Fibroblast of lung (primary cell): ENCODE measurements at places on chromosomes 7 and 10.
A peak's percentile ranks its signal among the peaks of the same experiment; 100 is the strongest.

DNA sequence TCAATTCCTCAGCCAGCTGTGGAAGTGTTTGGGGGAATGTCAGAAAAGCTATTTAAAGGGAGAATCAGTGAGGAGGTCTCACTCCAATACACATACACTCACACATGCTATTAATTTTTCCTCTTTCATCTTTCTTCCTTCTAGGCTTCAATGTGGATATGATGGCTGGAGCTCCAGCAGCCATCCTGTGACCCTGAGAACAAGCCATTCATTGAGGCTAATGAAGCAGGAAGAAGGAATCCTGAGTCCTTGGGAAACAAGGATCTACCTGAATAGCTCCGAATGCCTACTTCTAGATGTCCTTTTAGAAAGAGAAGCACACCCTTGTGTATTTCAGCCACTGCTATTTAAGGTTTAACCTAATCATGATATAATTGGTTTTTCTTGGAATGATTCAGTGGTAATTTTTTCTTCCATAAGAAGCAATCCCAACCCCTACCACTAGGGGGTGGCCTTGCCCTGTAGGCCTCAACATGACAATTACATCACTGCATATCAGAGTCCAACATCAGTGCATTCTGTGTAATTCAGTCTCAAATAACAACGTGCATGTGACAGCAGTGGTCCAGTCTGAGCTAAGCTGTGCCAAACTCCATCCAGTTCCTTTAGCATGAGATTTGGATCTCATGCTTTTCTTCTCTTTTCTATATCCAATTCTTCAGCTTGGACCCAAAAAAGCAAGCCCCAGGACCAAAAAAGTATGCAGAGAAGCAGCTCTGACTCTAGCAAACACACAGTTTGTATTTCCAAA is 85.3 kb upstream of the ANKRD1 start:
- peak; percentile 73 for DNase-seq

DNA sequence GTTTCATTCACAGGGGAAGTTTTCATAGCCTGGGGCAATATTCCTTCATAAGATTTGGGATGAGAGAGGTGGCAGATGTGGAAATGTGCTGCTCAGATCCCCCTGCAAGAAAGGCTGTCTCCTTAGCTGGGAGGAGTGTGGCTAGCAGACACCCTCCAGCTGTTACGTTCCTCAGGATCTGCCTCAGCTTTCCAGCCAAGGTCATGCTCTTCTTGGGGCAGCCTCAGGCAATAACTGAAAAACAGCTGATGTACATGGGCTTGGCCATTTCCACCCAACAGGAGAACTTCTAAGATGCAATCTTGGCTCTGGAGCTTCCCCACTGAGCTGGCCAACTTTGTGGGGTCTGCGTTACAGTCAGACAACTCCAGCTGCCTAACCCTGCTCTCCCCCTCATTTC is 51.3 kb upstream of the SEPTIN7 start:
- peak; percentile 56 for DNase-seq

- no peak for DNase-seq
Observed at GRCh38 chr7:101636822-101637623, 7.9 kb upstream of the MYL10 start.

- no peak for DNase-seq
Observed at GRCh38 chr10:26733750-26734568, 36.5 kb downstream of the PDSS1 start.

- peak; percentile 18 for DNase-seq
Observed at GRCh38 chr10:11823989-11824346, 812 bp downstream of the PROSER2 start.

DNA sequence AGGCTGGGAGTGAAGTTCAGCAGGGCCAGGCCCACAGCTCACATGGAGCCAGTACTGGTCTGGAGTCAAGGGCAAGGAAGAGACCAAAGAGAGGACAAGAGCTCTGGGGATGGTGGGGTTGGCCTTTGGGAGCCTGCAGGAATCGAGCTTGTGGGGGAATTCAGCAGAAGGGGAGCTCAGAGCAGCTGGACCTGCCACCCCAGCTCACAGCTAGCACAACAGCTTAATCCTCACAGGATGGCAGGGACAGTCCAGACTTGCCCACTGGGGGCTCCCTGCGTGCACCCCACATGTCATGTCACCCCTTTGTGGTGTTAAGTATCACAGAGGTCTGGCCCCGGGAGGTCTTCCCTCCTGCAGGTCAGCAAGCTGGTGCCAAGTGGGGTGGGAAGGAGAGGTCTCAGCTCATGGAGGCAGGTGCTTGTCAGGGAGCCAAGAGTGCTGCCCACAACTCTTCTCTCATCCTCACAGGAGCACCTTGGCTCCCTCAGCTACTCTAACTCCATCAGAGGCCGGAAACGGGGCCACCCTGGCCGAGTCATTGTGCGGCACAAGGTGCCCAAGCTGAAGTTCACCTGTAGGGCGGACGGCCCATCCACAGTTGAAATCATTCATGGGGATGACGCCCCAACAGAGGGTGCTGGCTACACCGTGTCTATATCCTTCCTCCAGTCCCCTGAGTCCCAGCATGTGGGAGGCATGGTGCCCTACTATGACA is 22.5 kb downstream of the CUZD1 start:
- no peak for DNase-seq

- no peak for DNase-seq
Observed at GRCh38 chr10:124600051-124600880, 138.6 kb downstream of the LHPP start.

- DNase-seq = no peak
Observed at GRCh38 chr7:122893486-122893885, 7.2 kb upstream of the CADPS2 start.

DNA sequence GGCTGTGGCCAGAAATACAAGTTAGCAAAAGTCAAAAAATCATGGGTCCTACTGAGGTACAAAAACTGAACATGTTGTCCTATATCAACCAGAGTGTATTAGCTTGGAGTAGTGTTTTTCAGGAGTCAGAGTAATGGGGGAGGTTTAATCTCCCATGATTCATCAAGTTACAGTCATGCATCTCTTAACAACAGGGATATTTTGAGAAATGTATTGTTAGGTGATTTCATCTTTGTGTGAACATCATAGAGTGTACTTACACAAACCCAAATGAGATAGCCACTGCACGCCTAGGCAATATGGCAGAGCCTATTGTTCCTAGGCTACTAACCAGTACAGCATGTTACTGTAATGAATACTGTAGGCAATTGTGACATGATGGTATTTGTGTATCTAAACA is 14.9 kb upstream of the TES start:
- no peak for DNase-seq

- DNase-seq = peak; percentile 33
Observed at GRCh38 chr7:38306171-38306570, 32.7 kb upstream of the TARP start.

GRCh38 chr7:122736183-122736582 is 33.5 kb upstream of the RNF148 start:
- DNase-seq = no peak

DNA sequence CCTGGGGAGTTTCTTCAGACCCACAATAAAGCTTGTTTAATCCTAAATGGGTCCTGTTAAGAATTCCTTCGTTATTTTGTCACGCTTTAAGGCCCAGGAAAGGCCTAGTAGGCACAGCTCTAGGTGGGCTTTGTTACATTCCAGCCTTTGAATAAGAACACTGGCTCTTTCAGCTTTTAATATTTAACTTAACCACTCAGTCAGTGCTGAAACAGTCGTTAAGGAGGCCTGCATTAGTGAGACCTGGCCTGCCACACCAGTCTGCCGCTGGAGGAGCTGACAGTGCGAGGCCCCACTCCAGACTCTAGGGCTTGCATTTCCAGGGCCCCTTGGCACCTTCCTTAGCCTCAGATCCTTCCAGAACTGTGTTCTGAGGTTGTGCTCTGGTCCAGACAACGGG is 351.4 kb downstream of the GLRX3 start:
- DNase-seq = no peak

DNA sequence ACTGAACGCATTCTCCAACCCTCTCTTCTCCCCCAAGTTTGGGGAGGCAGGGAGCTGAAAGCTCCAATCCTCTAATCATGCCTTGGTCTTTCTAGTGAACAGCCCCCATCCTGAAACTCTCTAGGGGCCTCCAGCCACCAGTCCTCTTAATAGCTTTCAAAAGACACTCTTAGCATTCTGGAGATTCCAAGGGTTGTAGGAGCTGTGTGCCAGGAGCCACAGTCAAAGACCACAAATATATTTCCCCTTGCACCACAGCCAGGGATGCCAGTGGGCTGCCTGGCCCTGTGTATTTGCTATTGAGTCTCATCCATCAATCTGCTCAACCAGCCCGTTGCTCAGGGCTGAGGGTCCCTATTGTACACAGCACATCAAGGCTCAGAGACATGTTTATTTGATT is 18.5 kb upstream of the MLXIPL start:
- DNase-seq = peak; percentile 25

- no peak for DNase-seq
Observed at GRCh38 chr10:105139363-105139896, 498.3 kb downstream of the SORCS3 start.

- DNase-seq = no peak
Observed at GRCh38 chr7:134809616-134810015, 30.2 kb downstream of the CALD1 start.

- no peak for DNase-seq
Observed at GRCh38 chr7:100433592-100434296, 2.6 kb downstream of the PPP1R35 start.

DNA sequence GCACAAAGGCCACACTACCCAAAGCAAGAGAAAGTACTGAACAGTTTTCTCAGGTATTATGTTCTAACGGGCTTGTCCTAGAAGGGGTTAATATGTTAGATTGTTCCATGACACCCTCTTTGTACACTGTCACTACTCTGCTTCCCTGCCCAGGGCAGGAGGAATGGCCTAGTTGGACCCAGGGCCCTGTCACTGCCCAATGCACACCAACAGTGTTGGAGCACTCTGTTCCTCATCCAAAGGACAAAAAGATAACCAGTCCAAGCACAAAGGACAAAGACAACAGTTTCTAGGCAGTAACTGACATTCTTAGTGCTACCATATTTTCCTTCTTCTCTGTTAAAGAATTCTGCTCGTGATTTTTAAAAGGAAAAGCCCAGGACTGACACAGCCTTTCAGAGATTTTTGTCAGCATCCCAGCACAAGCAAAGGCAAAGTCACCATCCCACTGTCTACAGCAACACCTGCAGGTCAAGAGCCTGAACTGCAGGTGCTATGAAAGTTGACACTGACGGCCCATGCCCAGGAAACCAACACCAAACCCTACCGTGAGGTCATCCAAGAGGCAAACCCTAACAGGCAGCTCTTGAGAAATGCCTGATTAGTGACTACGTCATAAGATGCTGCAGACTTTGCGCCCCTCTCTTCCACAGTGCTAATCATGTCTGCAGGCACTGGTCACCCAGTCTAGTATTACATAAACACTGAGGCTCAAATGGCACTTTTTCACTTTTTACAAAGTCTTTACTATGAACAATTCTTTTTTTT is 13.2 kb downstream of the NUDCD3 start:
- peak; percentile 69 for DNase-seq

GRCh38 chr7:67406976-67407375 is 410.3 kb downstream of the TYW1 start:
- no peak for DNase-seq

GRCh38 chr10:112026438-112026837 is 157.1 kb downstream of the GPAM start:
- DNase-seq = no peak

GRCh38 chr10:71316786-71317160 is 2.3 kb upstream of the SLC29A3 start:
- DNase-seq = no peak

DNA sequence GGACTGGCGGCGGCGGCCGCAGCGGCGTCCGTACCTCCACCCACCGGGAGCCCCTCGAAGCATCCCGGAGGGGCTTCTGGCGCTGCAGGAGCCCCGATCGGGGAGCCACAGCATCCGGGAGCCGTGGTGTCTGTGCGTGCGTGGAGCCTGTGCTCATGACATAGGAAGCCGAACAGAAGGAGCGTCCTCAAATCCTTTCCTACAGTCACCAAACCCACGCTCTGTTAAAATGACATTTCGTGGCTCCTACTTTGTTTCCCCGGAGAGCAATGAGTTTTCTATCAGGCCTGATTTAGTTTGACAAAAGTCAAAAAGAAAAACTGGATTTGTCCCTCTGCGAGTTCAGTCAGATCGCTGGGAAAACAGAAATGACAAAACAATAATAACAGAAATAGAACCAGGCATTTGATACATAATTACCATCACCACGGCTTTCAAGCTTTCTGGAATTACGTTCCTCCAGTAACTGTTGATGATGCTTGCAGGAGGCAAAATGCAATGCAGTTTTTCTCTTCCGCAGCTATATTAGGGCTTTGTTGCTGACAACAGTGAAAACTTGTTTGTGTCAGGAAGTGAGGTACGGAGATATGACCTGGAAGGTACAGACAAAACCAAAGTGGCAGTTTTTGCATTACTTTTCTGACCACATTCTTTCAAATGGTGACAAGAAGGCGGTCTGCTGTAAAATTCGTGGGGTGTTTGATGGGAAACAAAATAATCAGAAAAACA is 219.3 kb upstream of the MKLN1 start:
- DNase-seq = peak; percentile 35

GRCh38 chr10:314871-315270 is 179.6 kb downstream of the ZMYND11 start:
- DNase-seq = peak; percentile 51

DNA sequence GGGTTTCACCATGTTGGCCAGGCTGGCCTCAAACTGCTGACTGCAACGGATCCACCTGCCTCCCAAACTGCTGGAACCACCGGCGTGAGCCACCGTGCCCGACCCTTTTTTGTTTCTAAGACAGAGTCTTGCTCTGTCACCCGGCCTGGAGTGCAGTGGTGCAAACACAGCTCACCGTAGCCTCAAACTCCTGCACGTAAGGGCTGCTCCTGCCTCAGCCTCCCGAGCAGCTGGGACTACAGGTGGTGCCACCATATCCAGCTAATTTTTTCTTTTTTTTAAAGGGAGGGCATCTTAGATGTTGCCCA is 36.4 kb downstream of the ADAP1 start:
- DNase-seq = no peak

- peak; percentile 100 for DNase-seq
Observed at GRCh38 chr10:14074062-14074884, 256.5 kb downstream of the FRMD4A start.

DNA sequence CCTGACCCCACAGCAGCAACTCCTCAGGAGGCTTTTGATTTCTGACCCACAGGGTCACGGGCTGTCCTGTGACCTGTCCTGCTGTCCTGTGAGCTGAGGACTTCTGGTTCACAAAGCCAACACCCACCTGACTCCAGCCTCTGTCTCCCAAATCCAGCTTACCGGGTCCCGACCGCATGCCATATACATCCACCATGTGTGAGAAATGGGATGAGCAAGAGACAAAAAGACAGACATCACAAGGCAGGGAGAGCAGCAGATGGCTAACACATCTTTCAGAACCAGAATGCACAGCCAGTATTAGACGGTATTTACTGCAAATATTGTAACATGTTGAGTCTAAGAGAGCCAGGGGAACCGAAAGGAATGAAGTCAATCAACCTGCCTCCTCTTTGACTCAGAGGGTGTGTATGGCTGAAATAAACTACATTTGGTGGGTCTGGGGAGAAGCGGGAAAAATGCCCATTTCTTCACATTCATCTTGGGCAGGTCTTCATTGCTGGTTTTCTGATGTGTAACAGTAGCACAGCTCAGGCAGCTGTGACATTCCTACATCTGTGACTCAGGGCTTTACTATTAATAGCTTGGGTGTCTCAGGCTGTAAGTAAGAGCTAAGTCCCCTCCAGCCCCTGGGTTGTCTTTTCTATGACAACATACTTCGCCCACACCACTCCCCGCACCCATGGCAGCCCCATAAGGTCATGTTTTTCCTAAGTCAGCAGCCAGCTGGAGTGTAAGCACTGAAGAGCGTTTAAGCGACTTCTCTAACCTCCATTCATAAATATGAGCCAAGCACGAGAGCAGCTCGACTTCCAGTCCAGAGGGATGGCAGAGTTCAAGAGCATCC is 25.0 kb downstream of the ABLIM1 start:
- DNase-seq = peak; percentile 98

- no peak for DNase-seq
Observed at GRCh38 chr7:67018940-67019339, 22.3 kb downstream of the TYW1 start.
